Adrenal gland (tissue), 19 donors: ENCODE measurements at places on chromosomes 6 and 20.

DNA sequence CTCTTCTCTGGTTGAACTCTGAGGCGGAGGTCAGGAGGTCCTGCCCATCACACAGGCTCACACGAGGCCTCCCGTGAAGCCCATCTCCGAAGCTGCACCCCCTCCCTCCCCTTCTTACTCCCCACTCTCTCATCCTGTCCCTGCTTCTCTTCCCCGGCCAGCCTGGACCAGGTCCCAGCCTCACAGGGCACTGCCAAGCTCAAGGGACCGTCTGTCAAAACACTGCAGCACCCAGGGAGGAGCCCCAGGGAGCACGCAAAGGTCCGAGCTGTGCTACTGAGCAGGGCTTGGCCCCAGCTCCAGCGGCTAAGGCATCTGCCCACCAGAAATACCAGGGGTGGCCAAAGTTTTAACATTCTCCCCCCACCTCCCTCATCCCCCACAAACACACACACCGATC is 70.0 kb downstream of the PSMG4 start:
- no peak for DNase-seq

DNA sequence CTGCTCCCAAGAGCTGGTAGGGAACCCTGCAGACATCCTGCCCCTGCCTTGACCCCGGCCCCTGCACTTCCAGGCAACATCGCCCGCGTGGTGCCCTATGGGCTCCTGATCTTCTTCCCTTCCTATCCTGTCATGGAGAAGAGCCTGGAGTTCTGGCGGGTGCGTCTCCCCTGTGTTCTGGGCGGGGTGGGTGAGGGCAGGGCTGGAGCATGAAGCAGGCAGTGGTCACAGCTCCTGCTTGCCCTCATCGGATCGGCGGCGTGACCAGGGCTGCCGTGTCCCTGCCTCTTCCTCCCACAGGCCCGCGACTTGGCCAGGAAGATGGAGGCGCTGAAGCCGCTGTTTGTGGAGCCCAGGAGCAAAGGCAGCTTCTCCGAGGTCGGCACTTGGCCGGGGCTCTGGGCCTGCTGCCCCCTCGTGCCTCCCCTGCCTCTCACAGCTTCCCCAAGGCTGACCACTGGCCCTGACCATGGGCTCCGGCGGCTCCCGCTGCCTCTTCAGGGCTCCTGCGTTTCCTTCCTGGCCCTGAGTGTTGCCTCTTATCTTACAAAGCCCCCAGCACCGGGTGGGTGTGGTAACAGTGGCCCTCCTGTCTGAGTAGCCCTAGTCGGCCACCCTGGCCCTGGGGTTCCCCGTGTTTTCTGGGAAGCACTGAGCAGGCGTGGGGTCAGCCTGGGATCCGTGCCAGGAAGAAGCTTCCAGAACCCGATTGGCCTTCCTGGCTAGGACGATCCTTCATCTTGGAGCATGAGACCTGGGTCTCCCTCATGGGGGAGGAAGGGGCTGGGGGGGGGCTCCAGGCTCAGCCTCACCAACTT is 8.0 kb upstream of the TNFRSF6B start:
- DNase-seq: peak; percentile 38

- DNase-seq: no peak
Measured at GRCh38 chr6:117932001-117932400, 24.9 kb downstream of the SLC35F1 start.

- no peak for DNase-seq
Measured at GRCh38 chr20:37892001-37892400, 10.9 kb upstream of the VSTM2L start.

DNA sequence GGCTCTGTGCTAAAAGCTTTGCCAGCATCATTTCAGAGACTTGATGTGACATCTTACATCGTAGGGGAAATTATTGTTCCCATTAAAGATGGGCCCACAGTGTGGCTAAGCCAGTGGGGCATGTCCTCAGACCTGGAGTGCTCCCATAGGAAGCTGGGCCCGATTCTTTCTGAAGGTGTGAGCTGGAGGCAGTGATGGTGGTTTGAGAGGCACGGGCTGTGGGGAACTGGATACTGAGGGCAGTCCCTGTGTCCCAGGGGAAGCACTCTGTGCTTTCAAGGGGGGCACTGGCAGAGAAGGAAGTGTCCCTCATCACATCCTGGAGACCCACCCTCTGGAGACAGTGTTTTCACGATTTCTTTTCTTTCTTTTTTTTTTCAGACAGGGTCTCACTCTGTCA is 8.6 kb upstream of the FAM110A start:
- DNase-seq: no peak

- DNase-seq: peak; percentile 57
Measured at GRCh38 chr6:30100585-30101443, 12.1 kb downstream of the TRIM31 start.

- DNase-seq: no peak
Measured at GRCh38 chr6:135828021-135828420, 23.5 kb upstream of the PDE7B start.

GRCh38 chr20:57947421-57948179 is 237.8 kb upstream of the PMEPA1 start:
- no peak for DNase-seq

DNA sequence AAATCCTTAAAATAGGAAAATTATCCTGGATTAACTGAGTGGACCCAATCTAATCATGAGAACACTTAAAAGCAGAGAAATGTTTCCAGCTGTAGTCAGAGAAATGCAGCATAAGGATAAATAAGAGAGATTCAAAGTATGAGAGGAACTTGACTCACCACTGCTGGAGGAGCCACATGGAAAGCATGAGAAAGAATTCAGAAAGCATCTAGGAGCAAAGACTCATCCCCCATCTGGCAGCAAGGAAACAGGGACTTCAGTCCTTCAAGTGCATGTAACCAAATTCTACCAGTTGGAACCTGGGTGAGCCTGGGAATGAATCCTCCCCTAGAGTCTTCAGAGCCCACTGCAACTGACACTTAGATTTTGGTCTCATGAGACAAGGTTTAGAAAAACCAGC is 33.7 kb downstream of the RNF146 start:
- no peak for DNase-seq

DNA sequence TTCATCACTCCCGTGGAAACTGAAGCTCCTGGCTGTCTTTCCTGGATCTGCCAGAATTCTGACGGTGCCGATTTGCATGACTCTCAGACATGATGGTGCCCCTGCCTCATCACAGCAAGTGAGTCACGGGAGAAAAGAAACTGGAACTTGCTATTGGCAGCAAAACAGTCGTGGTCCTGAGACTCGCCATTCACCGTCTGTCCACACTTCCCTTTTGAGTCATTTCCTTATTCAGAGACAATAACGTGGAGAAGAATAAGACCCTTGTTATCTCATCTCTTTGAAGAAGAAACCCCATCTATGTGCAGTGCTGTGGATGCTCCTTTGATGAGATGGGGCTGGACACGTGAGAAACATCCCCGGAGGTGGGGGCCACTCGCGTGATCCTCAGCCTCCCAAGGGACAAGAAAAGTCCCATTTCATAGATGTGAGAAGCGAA is 4.2 kb downstream of the GPR31 start:
- DNase-seq: peak; percentile 26

GRCh38 chr6:10205892-10206291 is 209.0 kb downstream of the TFAP2A start:
- no peak for DNase-seq

- DNase-seq: no peak
Measured at GRCh38 chr6:148118244-148118643, 224.4 kb upstream of the SASH1 start.

- peak; percentile 91 for DNase-seq
Measured at GRCh38 chr6:41936073-41936837, 5.4 kb downstream of the CCND3 start.

- DNase-seq: no peak
Measured at GRCh38 chr6:23534351-23534750, 591.7 kb upstream of the NRSN1 start.

DNA sequence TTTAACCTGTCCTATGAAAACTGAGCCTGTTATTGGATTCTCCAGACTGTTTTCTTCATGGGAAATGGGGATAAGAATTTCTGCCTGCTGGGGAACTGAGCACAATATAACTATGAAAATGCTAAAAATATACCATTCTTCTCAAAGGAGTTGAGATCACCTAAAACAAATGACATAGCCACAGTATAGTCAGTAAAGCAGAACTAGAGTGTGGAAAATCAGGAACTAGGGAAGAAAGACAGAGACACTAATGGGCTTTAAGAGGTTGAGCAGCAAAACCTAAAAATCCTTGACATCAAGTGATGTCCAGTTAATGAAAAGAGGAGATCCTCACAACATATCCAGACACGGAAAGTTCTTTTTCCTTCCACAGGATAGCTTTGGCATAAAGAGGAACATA is 215.7 kb upstream of the CST7 start:
- DNase-seq: no peak

DNA sequence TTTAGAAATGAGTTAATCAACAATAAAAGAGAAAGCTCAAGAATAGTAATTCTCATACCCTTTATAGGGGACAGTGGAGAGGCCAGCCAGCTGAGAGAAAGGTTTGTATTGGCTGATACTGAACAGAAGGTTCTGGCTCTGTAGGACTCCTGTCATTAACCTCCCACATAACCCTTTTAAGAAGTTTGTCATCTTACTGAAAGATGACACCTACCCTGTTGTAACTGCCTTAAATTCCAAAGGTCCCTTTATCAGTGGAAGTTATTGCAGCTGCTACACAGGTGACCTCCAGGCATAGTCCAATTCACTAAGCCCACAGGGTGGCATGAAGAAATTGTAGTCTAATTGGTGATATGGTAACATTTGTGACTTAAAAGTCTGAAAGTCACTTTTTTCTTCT is 790.1 kb downstream of the TENT5A start:
- no peak for DNase-seq
